ENCODE measurements at places on chromosomes 3 and 15. TPM values are rescaled to one million over a fixed set of nuclear protein-coding genes. Genes with fewer than 3 reads are reported as not detected.
A peak's percentile ranks its signal among the peaks of the same experiment; 100 is the strongest.

GRCh38 chr3:23676093-23676492 lies 129.7 kb upstream of the UBE2E1 start:
- no peak for DNase-seq

DNA sequence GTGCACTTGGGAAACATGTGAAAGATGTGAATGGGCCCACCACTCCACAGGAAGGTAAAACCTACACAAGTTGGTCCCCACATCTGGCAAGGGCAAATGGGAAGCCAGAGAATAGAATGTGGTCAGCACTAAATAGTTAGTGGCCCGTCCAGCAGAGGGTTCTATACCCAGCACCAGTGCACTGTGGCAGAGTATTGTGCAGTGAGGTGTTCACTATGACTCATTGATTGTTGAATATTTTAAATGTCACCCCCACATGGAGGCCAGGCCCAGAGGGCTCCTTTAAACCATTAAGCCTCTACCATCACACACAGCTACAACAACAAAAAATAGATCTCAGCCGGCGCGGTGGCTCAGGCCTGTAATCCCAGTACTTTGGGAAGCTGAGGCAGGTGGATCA lies 11.7 kb downstream of the FRMD5 start:
- DNase-seq, result no peak

- no peak for DNase-seq
Measured at GRCh38 chr15:63593705-63594671, 3.2 kb upstream of the FBXL22 start.

- no peak for DNase-seq
Measured at GRCh38 chr15:49428409-49429095, 5.5 kb downstream of the FGF7 start.

The DNASE1L3 gene
- 1.2 TPM for total RNA-seq

DNA sequence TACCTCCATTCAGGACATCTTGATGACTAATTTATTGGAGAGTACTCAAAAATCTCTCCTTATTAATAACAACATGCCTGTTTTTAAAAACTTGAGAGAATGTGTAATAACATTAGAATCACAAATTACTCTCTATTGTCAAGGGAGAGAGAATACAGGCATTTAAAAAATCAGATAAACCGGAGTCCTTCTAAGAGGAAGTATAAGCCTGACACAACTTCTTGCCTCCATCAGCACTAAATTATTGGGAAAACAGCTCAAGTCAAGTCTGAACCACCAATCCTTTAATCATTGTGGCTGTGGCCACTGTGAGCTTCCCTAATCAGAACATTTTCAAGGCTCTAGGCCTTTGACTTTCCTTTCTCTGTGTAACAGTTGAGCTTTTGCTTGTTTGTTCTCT lies 38.0 kb downstream of the SSR3 start:
- no peak for DNase-seq

- DNase-seq, result no peak
Measured at GRCh38 chr3:141825216-141826011, 51.0 kb upstream of the ATP1B3 start.

DNA sequence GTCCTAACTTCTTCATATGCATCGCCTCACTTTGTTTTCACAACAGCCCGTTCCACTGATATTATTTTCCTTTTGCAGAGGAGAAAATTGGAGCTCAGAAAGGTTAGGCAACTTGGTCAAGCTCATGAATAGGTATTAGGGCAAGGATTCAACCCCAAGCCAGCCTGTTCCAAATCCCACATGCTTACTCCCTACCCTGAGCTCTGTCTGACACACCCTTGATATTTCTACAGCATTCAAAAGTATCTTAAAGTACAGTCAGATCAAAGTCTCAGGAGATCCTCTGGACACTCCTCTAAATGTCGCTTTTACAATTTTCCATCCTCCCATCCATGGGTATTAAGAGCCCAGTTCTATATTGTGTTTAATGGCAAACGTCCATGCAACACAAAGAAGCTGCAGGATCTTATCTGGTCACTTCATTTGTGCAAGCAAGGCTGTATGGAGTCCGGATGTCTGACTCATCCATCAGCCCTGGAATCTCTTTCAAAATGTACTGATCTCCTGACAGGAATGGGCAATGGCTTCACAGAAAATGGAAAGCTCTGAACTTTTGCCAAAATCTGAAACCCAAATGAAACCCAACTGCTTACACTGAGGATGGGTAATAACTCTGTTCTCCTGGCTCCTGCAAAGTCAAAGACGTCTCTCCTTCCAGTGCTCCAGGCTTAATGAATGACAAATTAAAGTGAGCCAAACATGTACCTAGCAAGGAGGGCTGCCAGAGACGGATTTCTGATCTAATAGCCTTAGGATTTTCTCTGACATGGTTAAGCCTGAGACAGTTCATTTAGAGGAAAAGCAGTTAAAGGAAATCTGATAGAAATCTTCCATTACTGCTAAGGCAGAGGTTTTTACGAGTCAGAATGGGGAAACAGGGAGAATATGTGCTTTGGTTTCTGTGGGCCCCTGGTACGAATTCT lies 230.9 kb upstream of the RORA start:
- DNase-seq, result no peak

DNA sequence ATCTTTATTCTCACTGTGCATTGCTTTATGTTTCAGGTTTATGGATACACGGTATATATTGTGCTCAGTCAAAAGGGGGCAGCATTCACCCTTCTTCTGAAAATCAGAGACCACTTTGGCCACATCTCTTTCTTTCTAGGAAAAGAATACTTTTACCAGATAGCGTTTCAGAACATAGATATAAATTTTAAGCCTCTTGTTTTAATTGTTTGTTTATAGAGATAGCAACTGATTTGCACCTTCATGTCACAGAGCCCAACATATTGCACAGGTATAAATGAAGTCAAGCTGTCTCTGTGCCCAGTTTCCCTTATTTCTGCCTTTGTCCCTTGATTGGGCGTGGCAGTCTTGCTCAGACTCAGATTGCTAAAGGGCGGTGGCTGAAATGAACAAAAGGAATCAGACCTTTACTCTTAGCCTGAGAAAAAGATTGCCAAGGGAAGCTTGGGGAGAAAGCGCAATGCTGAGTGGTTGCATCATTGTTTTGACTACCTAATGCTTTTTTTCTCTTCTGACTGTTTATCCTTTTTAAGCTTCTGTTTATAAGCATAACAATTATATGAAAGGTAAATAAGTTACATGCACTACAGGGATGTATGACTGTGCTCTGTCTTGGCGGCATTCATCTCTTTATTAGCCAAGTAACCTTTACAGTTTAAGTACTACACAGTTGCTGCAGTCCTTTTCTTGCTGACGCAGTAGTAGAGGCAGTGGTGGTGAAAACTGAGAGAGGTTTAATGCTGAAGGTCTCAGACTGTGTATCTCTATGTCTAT lies 70.8 kb upstream of the ZBTB20 start:
- DNase-seq, result peak; percentile 33

The CRTC3 gene
- 23.1 TPM for total RNA-seq

DNA sequence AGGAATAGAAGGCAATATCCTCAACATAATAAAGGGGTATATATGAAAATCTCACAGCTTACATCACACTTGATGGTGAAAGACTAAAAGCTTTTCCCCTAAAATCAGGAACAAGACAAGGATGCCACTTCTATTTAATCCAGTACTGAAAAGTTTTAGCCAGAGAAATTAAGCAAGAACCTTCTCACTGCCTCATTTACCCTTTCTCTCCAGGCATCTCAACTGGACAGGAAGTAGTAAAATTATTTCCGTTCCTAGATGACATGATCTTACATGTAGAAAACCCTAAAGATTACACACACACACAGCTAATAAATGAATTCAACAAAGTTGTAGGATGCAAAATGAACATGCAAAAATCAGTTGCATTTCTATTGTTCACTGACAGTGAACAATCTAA lies 11.2 kb downstream of the SCAP start:
- DNase-seq, result no peak

GRCh38 chr3:137947117-137947516 lies 62.8 kb upstream of the CLDN18 start:
- no peak for DNase-seq

DNA sequence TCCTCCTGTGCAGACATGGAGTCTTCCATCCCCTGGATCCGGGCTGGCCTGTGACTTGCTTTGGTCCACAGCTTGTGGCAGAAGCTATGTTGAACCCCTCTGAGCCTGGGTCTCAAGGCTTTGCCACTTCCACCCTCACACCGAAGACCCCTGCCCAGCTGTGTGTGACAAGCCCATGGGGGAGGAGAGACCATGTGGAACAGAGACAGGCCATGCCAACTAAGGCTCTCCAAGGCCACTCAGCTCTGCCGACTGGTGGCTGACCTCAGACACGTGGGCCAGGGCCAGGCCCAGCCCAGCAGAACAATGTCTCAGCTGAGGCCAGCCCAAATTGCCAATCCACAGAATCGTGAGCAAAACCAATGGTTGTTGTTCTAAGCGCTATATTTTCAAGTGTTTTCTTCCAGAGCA lies 16.4 kb upstream of the CFAP100 start:
- no peak for DNase-seq

GRCh38 chr3:73772076-73772886 lies 147.5 kb upstream of the PDZRN3 start:
- DNase-seq, result no peak

DNA sequence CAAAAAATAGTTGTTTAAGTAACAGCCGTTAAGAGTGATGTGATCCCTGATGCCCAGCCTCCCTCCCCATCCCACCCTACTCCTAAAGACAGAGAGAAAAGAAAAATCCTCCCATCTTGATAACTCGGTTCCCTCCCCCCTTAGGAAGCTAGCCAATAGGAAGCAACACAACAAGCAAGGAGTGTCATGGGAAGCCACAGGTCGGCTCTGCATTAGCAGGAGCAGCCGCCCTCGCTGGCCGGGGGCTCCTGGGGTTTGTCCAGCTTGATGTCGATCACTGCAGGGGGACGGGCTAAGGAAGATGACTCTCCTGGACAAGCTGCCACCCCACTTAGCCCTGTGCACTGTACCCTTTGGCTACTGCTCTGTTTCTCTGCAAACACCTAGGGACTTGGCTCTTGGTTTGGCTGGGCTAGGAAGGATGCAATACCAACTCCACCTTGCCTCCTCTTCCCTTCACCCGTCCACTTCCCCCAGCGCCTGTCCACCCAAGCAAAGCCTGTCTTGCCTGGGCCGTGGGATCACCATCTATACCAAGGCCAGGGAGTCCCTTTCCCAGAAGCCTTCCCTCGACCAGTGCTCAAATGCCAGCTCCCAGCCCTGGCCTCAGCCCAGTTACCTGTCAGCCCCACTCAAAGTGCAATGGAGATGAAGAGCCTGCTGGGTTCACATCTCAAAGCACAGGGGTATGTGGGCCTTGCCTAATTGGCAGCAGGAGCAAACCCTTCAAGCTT lies 23.1 kb downstream of the SRPRB start:
- no peak for DNase-seq

GRCh38 chr3:67808906-67809305 lies 154.5 kb upstream of the SUCLG2 start:
- DNase-seq, result no peak

- DNase-seq, result peak; percentile 8
Measured at GRCh38 chr15:25246641-25247406, 192.0 kb downstream of the UBE3A start.

- no peak for DNase-seq
Measured at GRCh38 chr15:31255176-31255510, 71.5 kb upstream of the KLF13 start.

- no peak for DNase-seq
Measured at GRCh38 chr3:177758126-177758525, 560.8 kb upstream of the TBL1XR1 start.

The WDR53 gene
- 8.6 TPM for total RNA-seq

DNA sequence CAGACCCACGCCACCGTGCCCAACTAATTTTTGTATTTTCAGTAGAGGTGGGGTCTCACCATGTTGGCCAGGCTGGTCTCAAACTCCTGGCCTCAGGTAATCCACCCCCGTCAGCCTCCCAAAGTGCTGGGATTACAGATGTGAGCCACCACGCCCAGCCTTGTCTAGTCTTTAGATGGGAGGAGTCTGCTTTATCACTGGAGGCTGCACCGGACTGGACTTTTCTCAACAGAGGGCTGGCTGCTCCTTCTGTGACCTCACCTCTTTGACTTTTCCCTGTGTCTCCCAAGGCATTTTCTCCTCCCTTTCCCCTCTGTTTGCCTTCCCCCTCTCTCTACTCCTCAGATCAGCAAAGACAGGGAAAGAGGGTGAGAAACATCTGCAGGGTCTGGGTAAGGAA lies 28.5 kb downstream of the SLCO2A1 start:
- no peak for DNase-seq

DNA sequence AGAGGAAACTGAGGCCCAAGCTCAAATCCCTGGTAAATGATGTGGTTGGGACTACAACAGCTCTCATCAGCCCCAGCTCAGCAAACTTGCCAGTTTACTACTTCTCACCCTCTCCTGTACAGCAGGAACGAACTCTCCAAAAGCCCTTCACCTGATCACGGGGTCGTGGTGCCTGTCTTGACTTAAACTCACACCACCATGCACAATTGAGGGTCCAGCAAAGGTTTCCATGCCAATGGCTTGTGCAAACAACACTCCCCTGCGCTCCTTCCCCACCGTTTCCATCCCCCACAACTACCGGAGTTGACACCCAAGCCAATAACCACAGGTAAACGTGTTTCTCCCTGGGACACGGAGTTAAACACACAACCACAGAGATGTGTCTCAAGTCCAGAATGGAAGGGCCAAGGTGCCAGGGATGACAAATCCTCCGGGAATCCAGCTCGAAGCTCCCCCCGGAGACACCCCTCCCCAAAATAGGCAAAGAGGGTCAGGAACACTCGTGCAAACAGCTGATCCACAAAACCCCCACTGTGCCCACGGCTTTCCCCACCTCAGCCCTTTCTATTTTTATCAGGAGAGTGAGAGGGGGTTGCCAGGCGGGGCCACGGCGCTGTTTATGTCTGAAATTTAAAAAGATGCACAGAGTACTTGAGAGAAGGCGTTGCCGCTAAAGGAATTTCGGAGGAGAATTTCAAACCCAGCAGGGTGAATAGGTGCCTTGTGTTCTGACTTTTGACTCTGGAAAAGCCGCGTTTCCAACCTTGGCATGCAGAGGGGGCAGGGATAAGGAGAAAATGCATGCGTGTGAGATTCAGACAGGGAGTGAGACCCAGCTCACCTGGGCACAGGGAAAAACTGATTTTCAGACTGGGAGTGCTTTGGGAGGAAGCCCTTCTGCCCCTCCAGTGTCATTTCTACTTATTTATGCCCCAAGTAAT lies 10.6 kb upstream of the ACAN start:
- DNase-seq, result no peak

- no peak for DNase-seq
Measured at GRCh38 chr3:99118381-99118780, 216.9 kb upstream of the DCBLD2 start.

- peak; percentile 29 for DNase-seq
Measured at GRCh38 chr3:149610351-149611105, 47.3 kb downstream of the WWTR1 start.

- DNase-seq, result no peak
Measured at GRCh38 chr3:29286478-29287240, 5.8 kb downstream of the RBMS3 start.

All from left colon (tissue), 2 donors.